HS-27A (cell line): ENCODE measurements at places on chromosomes 16 and 17.
A peak's percentile ranks its signal among the peaks of the same experiment; 100 is the strongest.

- DNase-seq = peak; percentile 24
These were observed 17.7 kb downstream of the CCL17 start for GRCh38 chr16:57422026-57422944.

- no peak for DNase-seq
These were observed 89.8 kb upstream of the GNAO1 start for GRCh38 chr16:56101480-56101879.

GRCh38 chr17:21285164-21286065 is 904 bp downstream of the MAP2K3 start:
- no peak for DNase-seq

GRCh38 chr17:70829876-70830275 is 660.5 kb downstream of the KCNJ2 start:
- DNase-seq = no peak

DNA sequence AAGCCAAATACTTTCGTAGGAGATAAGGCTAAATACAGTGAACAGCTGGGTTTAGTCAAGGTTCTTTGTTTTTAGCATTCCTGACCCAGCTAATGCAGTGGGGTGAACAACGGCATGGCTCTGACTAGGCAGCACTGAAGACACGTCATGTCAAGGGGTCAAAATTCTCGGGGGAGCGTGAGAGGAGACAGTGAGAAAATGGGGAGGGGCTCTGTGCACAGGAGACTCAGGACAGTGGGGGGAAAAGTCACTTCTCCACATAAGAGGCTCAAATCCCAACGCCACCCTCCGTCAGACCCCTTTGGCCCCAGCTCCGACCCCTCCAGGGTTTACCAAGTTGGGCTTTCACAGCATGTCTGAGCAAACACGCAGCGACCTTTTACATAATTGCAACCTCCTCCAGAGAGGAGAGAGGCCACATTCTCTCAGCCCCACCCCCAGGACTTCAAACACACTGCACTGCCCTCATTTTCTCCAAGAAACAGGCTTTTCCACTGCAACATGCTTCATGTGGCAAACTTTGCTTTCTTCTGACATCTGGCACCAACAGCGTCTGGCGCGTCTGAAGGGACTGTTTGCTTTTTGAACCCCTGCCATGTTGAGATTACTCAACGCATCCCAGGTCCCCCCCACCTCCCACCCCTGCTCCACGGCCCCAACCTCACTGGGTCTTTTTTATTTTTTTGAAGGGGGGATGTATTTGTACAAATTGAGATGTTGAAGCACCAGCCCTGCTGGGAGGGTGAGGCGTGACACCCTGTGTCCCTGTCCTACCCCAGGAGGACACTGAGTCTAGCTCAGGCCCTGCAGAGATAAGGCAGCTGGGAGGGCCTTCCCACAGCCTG is 30.0 kb downstream of the AXIN2 start:
- DNase-seq = no peak

GRCh38 chr17:42361781-42362186 is 26.5 kb downstream of the STAT3 start:
- DNase-seq = no peak

DNA sequence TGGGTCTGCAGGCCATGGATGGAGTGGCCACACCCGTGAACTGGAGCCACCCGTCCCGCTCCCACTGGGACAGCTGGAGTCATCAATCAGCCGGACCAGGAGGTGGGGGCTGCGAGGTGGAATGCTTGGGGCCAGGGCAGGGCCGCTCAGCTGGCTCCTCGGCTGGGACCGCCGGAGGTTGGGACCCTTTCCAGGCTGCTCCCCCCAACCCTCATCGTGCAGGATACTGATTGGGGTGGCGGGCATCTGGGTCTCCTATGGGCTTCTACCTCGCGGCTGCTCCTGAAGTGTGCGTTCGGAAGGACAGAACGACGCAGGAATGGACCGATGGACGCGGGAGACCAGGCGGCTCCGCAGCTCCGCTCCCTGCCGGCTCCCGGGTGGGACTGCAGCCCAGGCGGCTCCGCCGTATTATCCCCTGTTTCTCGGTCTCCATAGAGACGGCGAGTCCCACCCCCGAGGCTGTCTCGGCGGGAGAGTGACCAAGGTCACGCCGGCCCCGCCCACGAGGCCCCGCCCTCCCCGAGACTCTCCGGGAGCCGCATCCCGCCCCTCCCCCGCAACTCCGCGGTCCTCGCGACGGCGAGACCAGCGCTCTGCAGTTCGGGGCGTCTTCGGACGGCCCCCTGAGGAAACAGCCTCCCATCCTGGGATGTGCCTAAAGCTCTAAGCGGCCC is at the start of gene TPPP3:
TSS of gene TPPP3 (minus strand) at position 388 of the 677 bp plus-strand sequence. CDS start 2,387 bp downstream, outside the sequence.
- DNase-seq = no peak

GRCh38 chr17:37789771-37790541 is 45.1 kb upstream of the HNF1B start:
- DNase-seq = no peak

DNA sequence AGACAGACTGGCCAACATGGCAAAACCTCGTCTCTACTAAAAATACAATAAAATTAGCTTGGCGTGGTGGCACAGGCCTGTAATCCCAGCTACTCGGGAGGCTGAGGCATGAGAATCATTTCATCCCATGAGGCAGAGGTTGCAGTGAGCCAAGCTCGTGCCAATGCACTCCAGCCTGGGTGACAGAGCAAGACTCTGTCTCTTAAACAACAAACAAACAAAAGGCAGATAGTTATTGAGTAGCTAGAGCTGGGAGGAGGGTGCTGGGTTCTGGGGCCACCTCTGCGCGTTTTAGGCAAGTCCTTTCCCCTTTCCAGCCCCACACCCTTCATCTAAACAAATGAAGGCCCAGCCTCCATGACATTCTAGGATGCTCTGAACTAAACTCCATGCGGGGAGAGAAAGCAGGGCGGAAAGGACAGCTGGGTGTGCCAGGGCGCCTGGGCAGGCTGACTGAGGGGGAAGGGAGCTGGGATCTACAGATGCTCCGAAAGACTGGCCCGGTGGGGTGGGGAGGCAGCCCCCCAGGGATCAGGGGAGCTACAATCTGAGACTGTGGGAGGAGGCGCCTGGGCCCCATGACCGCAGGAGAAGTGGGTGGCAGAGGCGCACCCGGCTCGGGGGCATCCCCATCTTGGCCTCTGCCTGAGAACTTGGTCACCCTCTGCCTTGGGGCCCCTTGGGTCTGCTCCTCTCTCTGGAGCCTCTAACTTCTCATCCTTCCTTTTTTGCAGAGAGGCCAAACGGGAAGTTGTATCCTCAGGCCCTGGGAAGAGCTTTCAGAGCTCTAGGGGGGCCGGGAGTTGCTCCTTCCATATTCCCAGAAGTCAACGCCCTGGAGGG is 910 bp downstream of the ITGAL start:
- DNase-seq = no peak
